ENCODE measurements at places on chromosomes 16 and 17.

- DNase-seq: no peak
Measured at GRCh38 chr16:86227801-86228200, 282.5 kb upstream of the FOXF1 start.

DNA sequence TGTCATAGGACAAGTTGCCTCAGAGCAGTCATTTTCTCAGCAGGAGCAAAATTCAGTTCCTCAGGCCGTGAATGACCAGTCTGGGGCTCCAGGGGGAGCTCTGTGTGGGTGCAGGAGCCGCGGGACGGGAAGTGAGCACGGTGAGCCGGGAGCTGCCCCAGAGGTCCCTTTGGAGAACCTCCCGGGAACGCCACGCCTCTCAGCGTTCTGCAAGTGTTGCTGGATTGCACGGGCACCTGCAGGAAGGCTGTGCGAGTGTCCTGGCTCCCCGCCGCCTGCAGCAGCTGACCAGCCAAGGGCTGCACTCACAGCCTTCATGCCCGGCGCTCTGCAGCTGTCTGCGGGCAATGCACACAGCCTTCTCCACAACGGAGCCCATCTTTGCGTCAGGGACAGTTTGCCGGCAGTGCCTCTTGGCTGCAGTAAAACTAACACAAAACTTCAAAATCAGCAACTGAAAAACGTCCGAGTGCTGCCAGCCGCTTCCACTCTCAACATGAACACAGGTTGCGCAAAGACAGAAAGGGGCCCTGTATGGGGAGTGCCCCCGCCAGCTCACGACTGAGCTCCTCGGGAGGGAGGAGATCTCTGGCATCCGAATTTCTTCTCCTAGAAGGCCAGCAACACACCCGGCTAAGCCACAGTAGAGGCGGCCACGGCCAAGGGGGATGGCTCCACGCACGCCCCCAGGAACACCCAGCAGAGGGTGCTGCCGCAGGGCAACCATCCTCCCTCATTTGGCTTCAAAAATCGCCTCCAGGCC lies 16.0 kb downstream of the NDUFAF8 start:
- DNase-seq: no peak

DNA sequence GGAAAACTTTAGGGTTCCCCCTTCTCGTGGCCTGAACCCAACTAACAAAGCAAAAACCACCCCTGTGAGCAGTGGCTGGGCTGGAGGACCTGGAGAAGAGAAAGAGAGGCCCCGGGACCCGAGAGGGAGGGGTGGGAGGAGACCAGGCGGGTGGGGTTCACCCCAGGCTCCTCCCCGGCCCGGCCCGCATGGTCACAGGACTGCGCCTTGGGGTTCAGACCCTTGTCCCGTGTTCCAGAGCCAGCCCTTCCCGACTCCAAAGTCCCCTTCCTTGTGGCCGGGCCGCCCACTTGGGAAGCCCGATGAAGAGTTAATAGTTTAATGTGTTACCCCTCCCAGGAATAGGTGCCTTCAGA lies 852 bp downstream of the MARVELD3 start:
- DNase-seq: no peak

GRCh38 chr17:28970879-28971278 lies 19.6 kb upstream of the PHF12 start:
- no peak for DNase-seq

Data from activated effector memory CD4-positive, alpha-beta T cell treated with Interleukin-2 at 50 U/mL for 16 hours (primary cell).